RCC 7860 (cell line): ENCODE measurements at places on chromosomes 12 and 14.

DNA sequence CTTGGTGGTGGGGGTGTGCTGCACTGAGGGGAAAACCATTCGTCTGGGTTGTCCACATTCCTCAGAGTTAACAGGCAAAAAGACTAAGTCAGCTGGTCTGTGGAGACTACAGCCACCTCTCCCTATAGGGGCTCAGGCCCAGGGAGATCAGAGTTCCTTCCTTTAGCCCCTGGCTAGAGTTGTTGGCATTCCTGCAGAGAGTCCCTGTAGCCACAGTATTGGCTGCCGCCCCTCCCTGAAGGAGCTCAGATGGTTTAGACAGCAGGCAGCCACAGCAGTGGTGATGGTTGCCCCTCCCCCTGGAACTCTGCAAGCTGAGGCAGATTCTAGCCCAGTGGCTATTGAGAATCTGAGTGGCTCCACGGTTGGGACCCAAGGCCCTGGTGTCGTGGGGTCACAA lies 1072.5 kb upstream of the ATXN7L3B start:
- DNase-seq, result no peak

DNA sequence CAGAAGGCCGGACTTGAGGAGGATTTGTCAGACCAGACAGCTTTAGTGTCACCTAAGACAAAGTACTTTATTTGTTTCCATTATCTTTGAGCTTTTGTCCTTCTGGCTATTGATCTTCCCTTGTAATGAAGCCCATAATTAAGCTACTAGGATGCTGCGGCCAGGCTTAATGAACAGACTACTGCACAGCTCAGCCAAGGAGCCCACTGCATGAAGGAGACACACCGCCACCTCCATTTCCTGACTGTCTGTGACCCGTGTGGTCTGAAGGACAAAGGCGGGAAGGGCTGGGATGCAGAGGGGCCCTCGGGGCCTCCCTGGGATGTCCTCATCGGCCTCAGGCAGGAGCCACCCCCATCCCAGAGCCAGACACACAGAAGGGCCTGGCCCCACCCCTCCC lies 31.0 kb upstream of the GALNT9 start:
- no peak for DNase-seq

DNA sequence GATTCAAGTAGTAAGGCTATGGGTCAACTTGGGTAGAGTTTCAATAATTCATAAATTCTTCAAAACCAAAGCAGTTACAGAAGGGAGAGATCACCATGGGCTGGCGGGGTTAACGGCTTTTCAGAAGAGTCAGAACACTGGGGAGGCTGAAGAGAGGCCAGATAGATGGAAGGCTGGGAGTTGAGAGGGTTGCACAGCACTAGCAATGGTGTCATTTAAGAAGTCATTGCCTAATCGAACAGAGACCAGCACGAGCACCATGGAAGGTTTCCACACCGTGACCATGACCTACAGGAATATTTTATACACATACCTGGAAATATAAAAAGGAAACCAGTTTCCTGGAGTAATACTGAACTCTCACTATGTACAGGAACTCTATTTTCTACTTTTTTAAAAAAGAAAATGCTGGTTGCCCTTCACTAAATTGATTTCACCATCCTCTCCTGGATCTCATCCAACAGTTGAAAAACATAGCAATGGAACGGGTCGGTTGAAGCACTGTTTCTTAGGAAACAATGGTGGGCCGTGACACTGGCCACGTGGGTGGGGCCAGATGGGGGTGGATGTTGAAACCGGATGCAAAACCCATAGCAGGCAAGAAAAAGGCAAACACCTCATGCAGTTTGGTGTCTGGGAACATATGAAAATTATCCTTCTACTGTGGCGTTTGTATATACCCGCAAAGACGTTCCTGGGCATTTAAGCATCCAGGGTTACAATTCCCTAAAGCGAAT lies 38.0 kb upstream of the RIN3 start:
- no peak for DNase-seq

- no peak for DNase-seq
Measured at GRCh38 chr14:50948205-50948604, 3.9 kb upstream of the PYGL start.

- no peak for DNase-seq
Measured at GRCh38 chr14:34797747-34798583, 77.2 kb downstream of the BAZ1A start.
